Hepatocyte (in vitro differentiated cells): ENCODE measurements at places on chromosomes 3 and 15. TPM values are rescaled to one million over a fixed set of nuclear protein-coding genes. Genes with fewer than 3 reads are reported as not detected.

DNA sequence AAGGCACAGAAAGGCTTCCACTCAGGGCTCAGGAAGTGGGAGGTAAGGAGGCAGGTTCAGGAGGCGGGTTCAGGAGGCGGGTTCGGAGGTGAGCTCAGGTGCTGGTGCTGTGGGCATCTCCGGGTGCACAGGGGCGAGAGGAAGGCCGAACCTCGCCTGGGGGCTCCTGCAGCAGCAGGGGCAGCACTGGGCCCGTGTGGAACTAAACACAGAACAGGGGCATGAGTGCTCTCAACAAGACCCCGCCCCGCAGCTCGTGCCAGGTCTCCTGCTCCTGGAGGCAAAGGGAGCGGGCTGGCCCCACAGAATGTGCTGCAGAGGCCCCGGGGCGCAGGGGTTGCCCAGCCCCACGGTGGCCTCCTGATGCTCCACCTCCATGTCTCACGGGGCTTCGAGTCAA lies 13.7 kb downstream of the ZDHHC19 start:
- DNase-seq: no peak
- H3K4me1 ChIP-seq: peaks cover 12% of the 10 kb centered on the region

The PATL2 gene
- 0.77 TPM in 1 of 2 replicates, not detected in the other for total RNA-seq

The ISL2 gene
- 3.9 and 5.3 TPM in 2 replicates for total RNA-seq

The CCR1 gene
- 2.7 and 3.5 TPM in 2 replicates for total RNA-seq

The TRANK1 gene
- 16.7 and 19.9 TPM in 2 replicates for total RNA-seq

The PLA2G4E gene
- total RNA-seq: 0.07 and 0.20 TPM in 2 replicates

DNA sequence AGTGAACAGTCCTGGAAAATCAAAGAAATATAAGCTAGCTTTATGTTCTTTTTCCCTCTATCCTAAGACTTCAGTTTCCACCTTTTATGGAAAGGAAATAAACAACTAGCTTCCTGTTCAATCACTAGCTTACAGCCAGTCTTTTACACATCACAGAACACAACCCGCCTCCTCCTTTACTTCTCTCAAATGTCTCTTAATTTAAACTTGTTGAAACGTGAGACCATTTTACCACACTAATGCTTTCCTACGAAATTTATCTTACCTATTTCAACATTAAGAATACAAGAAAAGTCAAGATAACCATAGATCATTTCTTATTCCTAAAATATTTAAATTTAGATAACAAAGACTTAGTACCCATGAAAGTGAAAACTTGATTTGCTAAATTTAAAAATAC lies 6.2 kb downstream of the PRTG start:
- H3K36me3 ChIP-seq: no peaks in the 10 kb centered on the region
- peak overlapping the region; percentile 33 for H3K27ac ChIP-seq
- no peak for DNase-seq
- H3K27me3 ChIP-seq: no peaks in the 10 kb centered on the region
- peaks cover 17% of the 10 kb centered on the region for H3K4me1 ChIP-seq
- H3K4me3 ChIP-seq: no peak overlapping the region

- no peak overlapping the region for H3K27ac ChIP-seq
- no peak overlapping the region for H3K4me3 ChIP-seq
- H3K4me1 ChIP-seq: no peaks in the 10 kb centered on the region
Measured at GRCh38 chr3:160368804-160369203, 30.2 kb downstream of the IFT80 start.

GRCh38 chr3:31035681-31036080 lies 141.2 kb upstream of the GADL1 start:
- H3K27me3 ChIP-seq: no peaks in the 10 kb centered on the region
- no peaks in the 10 kb centered on the region for H3K4me1 ChIP-seq
- H3K27ac ChIP-seq: no peak overlapping the region
- no peak overlapping the region for H3K4me3 ChIP-seq
- H3K36me3 ChIP-seq: no peaks in the 10 kb centered on the region

DNA sequence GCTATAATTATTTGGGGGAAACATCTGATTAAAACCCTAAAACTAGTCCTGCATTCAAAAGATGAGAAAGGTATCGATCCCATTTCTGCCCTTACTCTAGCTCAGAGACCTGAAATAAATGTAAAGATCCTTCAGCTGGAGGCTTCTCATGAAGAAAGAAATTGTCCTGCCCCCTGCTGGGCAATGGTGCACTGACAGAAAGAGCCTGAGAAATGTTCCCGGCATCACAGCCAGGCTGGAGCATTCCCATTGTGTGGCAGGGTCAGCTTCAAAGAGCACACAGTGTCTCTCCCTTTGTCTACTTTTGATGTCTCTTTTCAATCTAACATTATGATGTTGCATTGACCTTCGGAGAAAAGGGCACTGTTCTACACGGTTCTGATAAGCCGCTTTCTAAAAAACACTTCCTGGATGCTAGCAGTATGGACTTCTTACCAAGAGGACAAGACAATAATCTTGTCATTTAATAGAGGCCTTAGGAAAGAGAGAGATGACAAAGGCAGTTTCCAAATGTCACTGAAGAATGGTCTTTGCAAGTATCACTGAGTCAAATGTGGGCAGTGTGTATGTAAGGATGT lies 287.5 kb downstream of the MAGI1 start:
- H3K27me3 ChIP-seq: no peaks in the 10 kb centered on the region
- DNase-seq: peak; percentile 63
- H3K4me1 ChIP-seq: no peaks in the 10 kb centered on the region
- no peak overlapping the region for H3K27ac ChIP-seq
- H3K4me3 ChIP-seq: no peak overlapping the region

GRCh38 chr3:143497382-143497781 lies 350.9 kb downstream of the SLC9A9 start:
- no peak for DNase-seq
- no peaks in the 10 kb centered on the region for H3K27me3 ChIP-seq
- no peaks in the 10 kb centered on the region for H3K36me3 ChIP-seq
- no peaks in the 10 kb centered on the region for H3K4me1 ChIP-seq
- H3K27ac ChIP-seq: no peak overlapping the region

GRCh38 chr3:136840252-136840651 lies 21.3 kb downstream of the SLC35G2 start:
- no peak overlapping the region for H3K4me3 ChIP-seq
- DNase-seq: no peak
- no peak overlapping the region for H3K27ac ChIP-seq
- H3K27me3 ChIP-seq: no peaks in the 10 kb centered on the region
- no peaks in the 10 kb centered on the region for H3K4me1 ChIP-seq

DNA sequence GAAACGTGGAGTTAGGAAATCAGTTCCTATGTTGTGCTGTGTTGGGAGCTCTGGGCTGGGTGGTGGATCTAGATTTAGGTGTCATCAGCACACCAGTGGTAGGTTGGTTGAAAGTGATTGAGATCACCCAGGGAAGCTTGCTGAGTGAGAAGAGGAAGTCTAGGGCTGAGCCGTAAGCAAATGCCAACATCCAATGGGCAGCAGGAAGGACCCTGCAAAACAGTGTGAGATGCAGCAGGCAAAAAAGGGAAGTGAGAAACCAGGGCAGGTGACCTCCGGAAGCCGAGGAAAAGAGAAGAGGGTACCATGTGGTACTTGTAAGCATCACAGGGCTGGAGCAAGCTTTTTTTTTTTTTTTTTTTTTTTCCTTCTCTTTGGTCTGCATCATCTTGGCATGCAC lies 15.9 kb upstream of the COPG1 start:
- no peak overlapping the region for H3K27ac ChIP-seq
- no peaks in the 10 kb centered on the region for H3K36me3 ChIP-seq
- H3K4me3 ChIP-seq: no peak overlapping the region
- no peaks in the 10 kb centered on the region for H3K27me3 ChIP-seq
- no peak for DNase-seq

- DNase-seq: no peak
- H3K27ac ChIP-seq: no peak overlapping the region
- no peaks in the 10 kb centered on the region for H3K36me3 ChIP-seq
- H3K27me3 ChIP-seq: no peaks in the 10 kb centered on the region
Measured at GRCh38 chr3:4766716-4767499, 212.3 kb upstream of the BHLHE40 start.

DNA sequence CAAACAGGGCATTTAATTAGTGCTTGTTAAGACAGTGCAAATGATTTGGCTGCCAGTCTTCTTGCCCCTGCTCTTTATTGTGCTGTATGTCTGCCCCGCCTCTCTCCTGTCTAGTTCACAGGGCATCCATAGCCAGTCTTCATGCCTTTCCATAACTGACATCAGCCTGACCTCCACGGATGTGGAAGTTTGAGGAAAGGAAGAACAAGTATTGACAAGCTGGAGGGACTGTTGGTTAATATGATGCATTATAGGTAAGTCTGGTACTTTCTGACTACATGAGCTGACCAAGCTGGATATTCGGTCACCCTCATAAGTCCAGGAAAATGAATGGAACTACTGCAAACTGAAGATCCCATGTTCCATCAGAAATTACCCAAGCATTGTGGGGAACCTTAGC lies 325.9 kb downstream of the TIGIT start:
- H3K4me3 ChIP-seq: no peak overlapping the region
- DNase-seq: no peak
- H3K27me3 ChIP-seq: no peaks in the 10 kb centered on the region
- no peaks in the 10 kb centered on the region for H3K36me3 ChIP-seq
- no peak overlapping the region for H3K27ac ChIP-seq

GRCh38 chr3:18919158-18919557 lies 229.2 kb upstream of the KCNH8 start:
- H3K27ac ChIP-seq: no peak overlapping the region
- no peak for DNase-seq
- H3K36me3 ChIP-seq: no peaks in the 10 kb centered on the region
- no peaks in the 10 kb centered on the region for H3K4me1 ChIP-seq

DNA sequence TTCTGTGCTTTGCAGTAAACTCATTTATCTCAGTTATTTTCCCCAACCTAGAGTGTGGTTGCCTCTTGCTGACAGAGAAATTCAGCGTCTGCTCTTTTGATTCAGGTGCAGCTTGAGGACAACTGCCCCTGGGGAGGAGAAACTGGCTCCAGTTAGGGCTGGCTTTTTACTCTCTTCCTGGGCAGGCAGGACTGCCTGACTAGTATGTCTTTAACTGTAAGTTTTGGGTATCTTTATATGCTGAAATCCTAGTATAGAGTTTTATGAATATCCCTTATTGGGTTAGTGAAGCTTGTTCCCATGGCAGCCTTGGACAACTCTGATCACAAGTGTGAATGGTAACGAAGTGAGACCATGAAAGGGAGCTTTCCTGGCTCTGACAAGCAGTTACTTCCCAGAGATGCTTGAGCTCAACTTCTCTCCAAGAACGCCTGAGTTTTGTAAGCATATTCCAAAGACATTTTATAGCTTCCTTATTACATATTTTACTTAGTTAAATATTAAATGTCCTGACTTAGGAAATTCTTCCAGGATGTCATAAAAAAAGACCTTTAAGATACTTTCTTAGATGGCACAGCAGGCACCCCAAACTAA lies 27.1 kb downstream of the CCNB2 start:
- no peaks in the 10 kb centered on the region for H3K4me1 ChIP-seq
- H3K27me3 ChIP-seq: no peaks in the 10 kb centered on the region
- H3K4me3 ChIP-seq: no peak overlapping the region
- H3K36me3 ChIP-seq: no peaks in the 10 kb centered on the region

DNA sequence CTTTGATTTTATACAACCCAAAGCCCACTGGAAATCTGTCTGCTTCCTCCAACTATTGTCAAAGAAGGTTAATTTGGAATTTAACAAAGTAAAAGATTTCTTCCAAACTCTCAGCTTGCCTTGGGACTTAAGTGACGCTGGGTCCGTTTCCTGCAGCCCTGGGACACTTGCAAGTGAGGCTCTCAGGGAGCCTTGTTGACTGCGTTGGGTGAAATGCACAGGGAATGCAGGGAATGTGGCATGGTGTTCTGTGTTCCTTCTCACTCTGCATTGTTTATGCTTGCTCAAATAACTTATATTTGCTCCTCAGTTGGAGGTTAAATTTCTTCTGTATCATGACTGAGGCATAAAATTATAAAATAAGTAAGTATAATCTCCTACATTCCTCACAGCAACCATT lies 60.9 kb upstream of the TJP1 start:
- H3K27ac ChIP-seq: no peak overlapping the region
- DNase-seq: no peak
- H3K4me1 ChIP-seq: peaks cover 3% of the 10 kb centered on the region
- H3K27me3 ChIP-seq: no peaks in the 10 kb centered on the region
- H3K4me3 ChIP-seq: no peak overlapping the region
- no peaks in the 10 kb centered on the region for H3K36me3 ChIP-seq

GRCh38 chr15:90924375-90924774 lies 8.0 kb downstream of the HDDC3 start:
- no peak overlapping the region for H3K27ac ChIP-seq
- H3K27me3 ChIP-seq: no peaks in the 10 kb centered on the region
- no peaks in the 10 kb centered on the region for H3K4me1 ChIP-seq
- H3K36me3 ChIP-seq: no peaks in the 10 kb centered on the region

The HRH1 gene
- total RNA-seq: 2.9 and 5.1 TPM in 2 replicates

The PIERCE2 gene
- total RNA-seq: 0.23 and 2.6 TPM in 2 replicates

GRCh38 chr3:78666470-78666800 lies 1101.4 kb downstream of the ROBO1 start:
- H3K4me3 ChIP-seq: no peak overlapping the region
- no peaks in the 10 kb centered on the region for H3K36me3 ChIP-seq
- H3K27ac ChIP-seq: no peak overlapping the region
- H3K4me1 ChIP-seq: no peaks in the 10 kb centered on the region
- DNase-seq: peak; percentile 9

DNA sequence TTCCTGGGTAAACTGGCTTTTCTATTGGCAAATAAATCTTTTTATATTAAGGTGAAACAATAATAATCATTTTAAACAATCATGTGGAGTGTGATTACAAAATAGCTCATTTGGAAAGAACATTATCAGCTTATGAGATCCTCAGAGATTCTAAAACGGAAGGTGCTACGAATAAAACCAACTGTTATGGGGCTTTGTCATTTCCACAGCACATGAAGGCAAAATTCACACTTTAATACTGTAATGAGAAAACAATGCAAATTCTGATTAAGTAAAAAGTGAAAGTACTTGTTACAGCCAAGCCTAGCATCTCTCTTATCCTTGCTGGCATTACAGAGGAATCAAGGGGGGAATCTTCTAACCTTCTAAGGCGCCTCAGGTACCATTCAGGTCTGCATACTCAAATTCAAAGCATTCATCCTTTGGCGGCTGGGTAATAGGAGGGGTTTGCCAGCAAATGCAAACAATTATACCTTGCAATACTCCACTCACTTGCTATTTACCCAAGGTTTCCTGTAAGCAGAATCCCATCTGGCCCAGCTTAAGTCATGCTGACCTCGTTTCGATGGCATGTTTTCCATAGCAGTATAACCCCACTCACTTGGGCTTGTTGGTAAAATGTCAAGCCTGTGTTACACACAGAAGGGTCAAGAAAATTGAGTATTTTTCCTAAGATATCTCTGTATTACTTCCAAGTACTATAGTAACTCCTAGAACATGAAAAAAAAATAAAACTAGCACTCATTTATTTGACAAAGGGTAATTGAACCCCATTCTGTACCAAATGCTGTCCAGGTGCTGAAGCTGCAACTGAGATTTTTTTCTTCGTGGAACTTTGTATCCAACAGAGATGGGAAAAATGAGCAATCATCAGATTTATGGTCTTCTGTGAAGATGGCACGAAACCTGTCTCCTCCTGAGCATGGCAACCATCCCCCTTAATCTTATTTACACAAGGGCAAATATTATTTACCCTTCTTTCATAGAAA lies 183.7 kb upstream of the LMCD1 start:
- no peaks in the 10 kb centered on the region for H3K27me3 ChIP-seq
- H3K4me3 ChIP-seq: no peak overlapping the region
- DNase-seq: no peak
- H3K4me1 ChIP-seq: no peaks in the 10 kb centered on the region

GRCh38 chr15:93141371-93141794 lies 52.4 kb upstream of the RGMA start:
- no peaks in the 10 kb centered on the region for H3K36me3 ChIP-seq
- no peak overlapping the region for H3K4me3 ChIP-seq
- no peaks in the 10 kb centered on the region for H3K27me3 ChIP-seq

- DNase-seq: no peak
- H3K36me3 ChIP-seq: no peaks in the 10 kb centered on the region
Measured at GRCh38 chr3:12438318-12438717, 46.0 kb upstream of the TSEN2 start.

The VGLL3 gene
- 18.7 and 22.2 TPM in 2 replicates for total RNA-seq
